ENCODE measurements at places on chromosomes 4 and X. TPM values are rescaled to one million over a fixed set of nuclear protein-coding genes. Genes with fewer than 3 reads are reported as not detected.

PDE6B gene
- total RNA-seq: 3.1 TPM

GRCh38 chr4:188127214-188127874 is 11.9 kb upstream of the TRIML1 start:
- DNase-seq: no peak

MAMLD1 gene
- 0.21 TPM for total RNA-seq

GRCh38 chr4:184889666-184890335 is 64.0 kb upstream of the ACSL1 start:
- DNase-seq: no peak

DNA sequence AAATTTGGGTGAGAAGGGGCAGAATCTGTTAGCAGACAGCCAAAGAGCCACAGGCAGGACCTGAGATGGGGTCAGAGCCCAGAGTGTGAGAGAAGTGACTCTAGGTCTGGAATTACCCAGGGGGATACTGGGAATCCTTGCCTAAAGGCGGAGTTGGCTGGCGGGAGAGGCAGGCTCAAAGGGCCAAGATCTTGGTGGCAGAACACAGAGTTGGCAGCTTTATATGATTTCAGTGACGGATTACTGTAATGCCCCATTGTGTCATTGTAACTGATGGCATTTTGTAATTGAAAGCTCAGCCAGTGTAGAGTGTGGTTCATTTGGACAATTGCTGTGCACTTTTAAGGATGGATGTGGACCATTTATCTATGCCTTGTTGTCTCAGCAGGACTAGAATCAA is 77.3 kb downstream of the SMIM20 start:
- DNase-seq: no peak

CT83 gene
- total RNA-seq: not detected

DNA sequence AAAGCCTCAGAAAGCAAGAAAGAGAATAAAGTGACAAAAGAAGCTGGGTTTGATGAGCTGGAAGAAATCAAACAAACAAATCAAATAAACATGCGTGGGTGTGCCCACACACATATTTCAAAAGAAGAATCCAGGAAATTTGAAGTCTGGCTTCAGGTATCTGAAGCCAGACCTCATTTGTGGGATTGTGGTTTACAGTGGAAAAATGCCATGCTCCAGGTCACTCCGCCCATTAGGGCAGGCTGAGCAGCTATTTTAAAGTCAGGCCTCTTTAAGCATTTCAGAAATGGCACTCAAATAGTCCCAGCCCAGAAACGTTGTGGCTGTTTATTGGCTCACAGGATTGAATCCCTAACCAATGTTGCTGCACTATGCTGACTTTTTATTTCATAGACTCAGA is 226.1 kb upstream of the F9 start:
- DNase-seq: no peak

PAPSS1 gene
- 79.1 TPM for total RNA-seq

DNA sequence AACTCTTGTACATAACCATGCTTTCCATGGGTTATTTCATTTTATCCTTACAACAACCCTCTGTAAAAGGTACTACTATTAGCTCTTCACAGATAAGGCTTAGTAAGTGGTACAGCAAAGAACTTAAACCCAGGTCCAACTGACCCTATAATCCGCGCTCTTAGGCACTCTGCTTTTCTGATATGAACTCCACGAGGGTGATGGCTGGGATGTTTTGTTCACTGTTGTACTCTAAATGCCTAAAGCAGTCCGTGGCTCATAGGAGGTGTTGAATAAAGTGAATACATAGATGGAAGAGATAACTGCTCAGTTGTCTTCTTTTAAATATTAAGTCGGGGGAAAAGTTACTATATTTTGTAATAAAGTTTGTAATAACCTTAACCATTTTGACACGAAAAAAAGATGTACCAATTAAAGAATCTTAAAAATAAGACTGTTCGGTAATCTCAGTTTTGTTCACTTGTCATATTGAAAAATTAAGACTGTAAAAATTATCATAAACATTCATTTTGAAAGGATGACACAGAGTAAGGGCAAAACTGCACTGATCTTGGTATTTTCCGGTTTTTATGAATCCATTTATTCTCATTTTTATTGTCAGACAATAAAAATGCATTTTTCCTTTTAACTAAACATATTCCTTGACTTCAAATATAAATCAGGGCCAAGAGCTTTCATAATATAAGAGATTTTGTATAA is 166.5 kb downstream of the FBXW7 start:
- DNase-seq: no peak

Measured in GM23338 (cell line).